ENCODE measurements at places on chromosomes 13 and 19. TPM values are rescaled to one million over a fixed set of nuclear protein-coding genes. Genes with fewer than 3 reads are reported as not detected.

DNA sequence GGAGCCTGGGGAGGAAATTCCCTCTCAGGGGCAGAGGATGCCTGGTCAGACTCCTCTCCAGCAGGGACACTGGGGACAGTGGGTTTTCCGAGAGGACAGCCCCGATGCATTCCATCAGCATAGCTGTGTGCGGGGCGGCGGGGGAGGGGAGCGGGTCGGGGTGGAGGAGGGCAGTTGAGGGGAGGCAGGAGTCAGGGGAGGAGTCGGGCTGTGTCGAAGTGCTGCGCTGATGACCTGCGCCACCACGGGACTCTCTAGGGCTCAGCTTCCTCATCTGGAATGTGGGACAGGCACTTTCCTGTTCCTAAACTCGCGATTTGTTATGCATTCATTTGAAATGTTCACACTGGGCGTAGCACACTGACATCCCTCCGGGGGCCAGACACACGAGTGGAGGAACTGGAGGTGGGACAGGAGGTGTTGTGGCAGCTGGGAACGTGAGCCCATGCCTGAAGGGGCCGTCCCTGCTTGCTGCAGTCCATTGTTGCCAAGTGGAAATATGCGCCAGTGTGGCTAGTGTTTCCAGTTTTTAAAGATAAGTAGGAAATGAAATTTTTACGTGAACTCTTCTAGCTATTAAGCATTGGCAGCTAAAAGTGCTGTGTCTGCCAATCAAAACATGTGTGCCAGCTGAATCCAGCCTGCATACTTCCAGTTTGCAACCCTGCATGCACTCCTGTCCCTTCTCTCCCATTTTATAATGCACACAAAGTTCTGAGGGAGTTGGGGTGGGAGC lies 43.3 kb downstream of the FLT1 start:
- DNase-seq: no peak

CRX gene
- 0.05 TPM for polyA plus RNA-seq

RAB20 gene
- 1.8 TPM for polyA plus RNA-seq

DNA sequence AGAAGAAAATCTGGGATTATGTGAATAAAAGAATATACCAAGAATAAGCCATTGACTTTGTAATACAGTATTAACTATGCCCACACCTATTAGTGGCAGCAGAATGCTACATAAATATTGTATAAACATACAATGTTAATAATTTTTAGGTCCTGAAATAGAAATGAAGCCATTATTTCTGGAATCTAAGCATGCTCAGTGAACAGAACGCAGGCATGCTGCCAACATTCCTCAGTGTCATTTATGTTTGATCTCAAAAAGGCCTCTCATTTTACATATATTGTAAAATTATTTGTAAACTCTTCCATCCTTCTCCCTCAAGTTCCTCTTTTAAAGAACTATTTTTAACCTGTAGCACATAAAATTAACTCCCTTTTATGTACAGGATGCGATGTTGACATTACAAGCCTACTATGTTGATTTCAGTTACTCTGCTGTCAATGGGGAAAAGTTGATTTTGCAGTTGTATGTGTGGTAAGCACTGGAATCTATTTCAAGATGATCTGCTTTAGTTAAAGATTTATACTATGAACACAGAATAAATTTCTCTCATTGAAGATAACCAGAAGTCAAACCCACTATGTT lies 118.8 kb downstream of the VWA8 start:
- no peak for DNase-seq

- DNase-seq: no peak
Observed at GRCh38 chr19:52494518-52494917, 33.0 kb upstream of the ZNF808 start.

DNA sequence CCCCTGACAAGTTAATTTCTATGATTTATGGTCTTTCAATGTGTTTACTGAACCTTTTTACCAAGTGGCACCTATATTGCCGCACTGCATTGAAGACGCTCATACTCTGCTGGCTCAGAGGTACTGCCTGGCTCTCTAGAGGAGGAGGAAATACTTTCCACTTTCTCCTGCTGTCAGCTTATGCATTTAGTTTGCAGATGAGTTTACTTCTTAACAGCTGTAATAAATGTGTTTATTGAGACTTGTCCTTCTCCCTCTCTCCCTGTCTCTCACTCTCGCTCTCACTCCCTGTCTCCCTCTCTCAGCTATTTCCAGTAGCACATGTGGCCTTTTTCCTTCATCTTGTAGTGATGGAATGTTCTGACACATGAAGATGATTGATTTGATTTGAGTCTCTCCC lies 60.3 kb upstream of the SPATA13 start:
- DNase-seq: no peak

GRCh38 chr13:42047561-42048341 lies 697 bp upstream of the DGKH start:
- no peak for DNase-seq

DNA sequence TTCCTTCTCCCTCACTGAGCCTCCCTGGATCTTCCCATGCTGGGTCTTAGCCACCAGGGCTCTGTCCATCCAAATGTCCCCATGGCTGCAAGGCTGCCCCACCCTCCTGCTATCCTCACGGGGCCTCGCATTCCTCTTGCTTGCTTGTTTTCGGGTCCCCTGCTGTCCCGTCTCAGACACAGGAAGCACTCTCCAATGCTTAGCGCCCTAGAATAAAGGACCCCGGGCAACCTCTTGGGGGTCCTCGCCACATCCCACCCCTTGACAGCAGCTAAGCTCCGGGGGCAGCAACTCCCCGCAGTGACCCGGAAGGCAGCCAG lies 23.7 kb downstream of the SH3GL1 start:
- no peak for DNase-seq

- no peak for DNase-seq
Observed at GRCh38 chr13:75356421-75356820, 125.5 kb downstream of the TBC1D4 start.

KLK5 gene
- not detected for polyA plus RNA-seq

KCNN4 gene
- polyA plus RNA-seq: 0.51 TPM

GRCh38 chr13:59746291-59746962 lies 417.3 kb downstream of the DIAPH3 start:
- DNase-seq: no peak

DNA sequence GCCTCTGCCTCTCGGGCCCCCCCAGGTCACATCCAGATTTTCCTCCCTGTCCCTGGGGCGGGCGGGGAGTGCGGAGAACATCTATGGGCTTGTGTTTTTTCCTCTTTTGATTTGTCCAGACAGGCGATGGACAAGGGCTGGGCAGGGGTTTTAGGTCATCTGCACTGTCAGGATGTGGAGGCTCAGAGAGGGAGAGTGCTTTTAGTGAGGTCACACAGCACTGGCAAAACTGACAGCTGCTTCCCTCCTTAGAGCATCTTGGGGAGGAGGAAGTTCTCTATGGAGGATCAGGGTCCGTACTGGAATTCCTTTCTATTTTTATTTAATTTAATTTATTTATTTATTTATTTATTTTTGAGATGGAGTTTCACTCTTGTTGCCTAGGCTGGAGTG lies 38.9 kb downstream of the NFIC start:
- DNase-seq: no peak

GIPC3 gene
- polyA plus RNA-seq: 1.4 TPM

GRCh38 chr13:57624565-57625435 lies 6.7 kb upstream of the PCDH17 start:
- no peak for DNase-seq

PSG3 gene
- polyA plus RNA-seq: not detected

CDC34 gene
- polyA plus RNA-seq: 69.0 TPM

GRCh38 chr19:38006361-38007045 lies 99.5 kb downstream of the SIPA1L3 start:
- DNase-seq: no peak

RNF225 gene
- polyA plus RNA-seq: not detected

FFAR1 gene
- polyA plus RNA-seq: not detected

DNA sequence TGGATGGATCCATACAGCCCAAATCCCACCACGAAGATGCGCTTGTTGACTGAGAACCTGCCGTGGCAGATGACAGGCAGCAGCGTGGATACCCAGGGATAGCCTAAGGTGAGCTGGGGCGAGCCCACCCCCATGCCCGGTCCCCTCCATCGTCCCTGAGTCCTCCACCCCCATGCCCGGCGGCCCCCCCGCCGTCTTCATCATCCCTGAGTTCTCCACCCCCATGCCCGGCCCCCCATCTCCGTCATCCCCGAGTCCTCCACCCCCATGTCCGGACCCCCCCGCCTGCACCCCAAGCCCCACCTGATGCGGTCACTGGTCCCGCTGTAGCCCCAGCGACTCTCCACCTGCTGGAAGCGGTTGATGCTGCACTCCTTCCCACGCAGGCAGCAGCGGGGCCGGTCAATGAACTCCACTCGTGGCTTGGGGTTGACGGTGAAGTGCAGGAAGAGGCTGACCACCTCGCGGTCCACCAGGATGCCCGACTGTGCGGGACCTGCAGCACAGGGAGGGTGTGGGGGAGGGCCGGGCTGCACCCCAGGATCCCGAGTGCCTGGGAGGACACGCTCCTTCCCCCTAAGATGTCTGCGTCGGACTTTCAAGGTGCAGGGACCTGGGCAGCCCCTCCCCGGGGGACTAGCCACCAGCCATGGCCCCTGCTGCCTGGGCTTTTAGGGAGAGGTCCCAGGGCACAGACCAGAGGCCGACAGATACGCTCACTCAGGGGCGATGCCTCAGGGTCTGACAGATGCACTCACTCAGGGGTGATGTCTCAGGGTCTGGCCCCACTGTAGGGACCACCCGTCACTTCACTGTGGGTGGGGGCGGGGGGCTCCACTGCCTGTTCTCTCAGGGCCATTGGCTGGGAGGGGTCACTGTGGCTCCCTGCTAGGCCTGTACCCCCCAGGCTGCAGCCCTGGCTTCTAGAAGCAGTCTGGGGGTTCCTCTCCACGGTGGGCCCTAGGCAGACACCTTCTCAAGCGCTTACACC lies 28.0 kb downstream of the BTBD2 start:
- DNase-seq: no peak

GRCh38 chr13:78409172-78409571 lies 194.2 kb downstream of the POU4F1 start:
- no peak for DNase-seq

DNA sequence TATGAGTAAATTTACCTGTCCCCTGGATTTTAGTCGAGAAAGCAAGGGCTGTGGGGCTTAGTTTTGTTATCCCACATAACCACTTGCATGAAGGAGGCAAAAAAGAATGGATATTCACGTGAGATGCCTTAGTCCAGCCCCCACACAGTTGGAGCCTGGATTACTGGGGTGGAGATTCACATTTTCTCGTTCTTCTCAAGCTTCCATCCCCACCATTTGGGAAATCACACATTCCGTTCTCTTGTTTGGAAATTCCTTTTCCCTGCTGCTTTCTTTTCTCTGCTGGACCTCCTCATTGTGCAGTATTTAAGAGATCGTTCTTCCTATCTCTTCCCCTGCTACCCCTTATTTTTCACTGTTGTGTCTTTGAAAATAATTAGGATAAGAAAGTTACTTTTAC lies 45.1 kb upstream of the FARP1 start:
- DNase-seq: no peak

- no peak for DNase-seq
Observed at GRCh38 chr19:5452594-5453565, 2.3 kb upstream of the ZNRF4 start.

GRCh38 chr13:65508745-65509144 lies 1721.4 kb downstream of the PCDH9 start:
- no peak for DNase-seq

FPR3 gene
- 0.16 TPM for polyA plus RNA-seq

- no peak for DNase-seq
Observed at GRCh38 chr13:20359335-20359734, 127.2 kb upstream of the GJB6 start.

GRCh38 chr13:76523740-76524340 lies 362.4 kb downstream of the KCTD12 start:
- no peak for DNase-seq

MEF2B gene
- polyA plus RNA-seq: 2.2 TPM

QPCTL gene
- 4.4 TPM for polyA plus RNA-seq

- DNase-seq: no peak
Observed at GRCh38 chr13:74567485-74567884, 433.3 kb upstream of the KLF12 start.

DNA sequence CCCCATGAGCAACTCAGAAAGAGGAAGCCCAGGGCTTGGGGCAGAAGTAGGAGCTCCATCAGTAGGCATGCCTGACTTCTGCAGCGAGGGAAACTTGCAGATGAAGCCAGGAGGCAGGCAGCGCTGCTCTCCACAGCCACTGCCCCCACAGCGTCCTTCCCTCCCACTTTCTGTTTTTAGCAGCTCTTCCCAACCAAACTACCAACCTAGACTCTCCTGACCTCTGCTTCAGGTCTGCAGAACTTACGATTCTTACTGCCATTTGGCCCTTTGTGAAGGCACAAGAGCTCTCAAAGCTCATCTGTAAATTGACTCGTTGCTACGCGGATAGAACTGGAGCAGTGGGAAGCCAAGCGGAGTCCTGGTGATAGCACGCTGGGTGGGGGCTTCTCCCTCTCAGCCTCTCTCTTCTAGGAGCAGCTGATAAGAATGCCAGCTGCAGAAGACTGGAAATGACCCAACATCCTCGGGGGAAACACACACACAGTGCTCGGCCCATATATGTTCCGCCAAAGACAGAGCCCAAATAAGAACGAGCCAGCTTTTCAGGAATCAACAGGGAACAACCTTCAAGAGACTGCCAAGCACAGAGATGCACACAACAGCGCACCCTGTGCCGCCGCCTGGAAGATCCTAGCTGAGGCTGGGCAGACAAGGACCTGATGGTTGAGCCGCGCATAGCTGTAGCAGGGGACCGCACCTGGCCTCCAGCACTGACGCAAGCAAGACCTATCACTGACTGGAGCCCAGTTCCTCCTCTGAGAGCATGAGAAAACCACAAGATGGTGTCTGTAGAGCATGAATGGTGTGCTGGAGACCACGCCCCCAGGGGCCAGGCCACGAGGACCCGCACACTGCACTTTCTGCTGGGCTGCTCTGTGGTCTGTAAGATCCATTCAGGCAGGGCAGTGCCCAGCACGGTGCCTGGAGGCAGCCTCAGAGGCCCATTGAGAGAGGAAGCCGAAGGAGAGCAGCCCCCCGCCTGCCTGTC lies 15.9 kb upstream of the SLC35E1 start:
- DNase-seq: no peak

GRCh38 chr19:10769533-10770491 lies 51.9 kb downstream of the DNM2 start:
- peak; percentile 31 for DNase-seq

DNA sequence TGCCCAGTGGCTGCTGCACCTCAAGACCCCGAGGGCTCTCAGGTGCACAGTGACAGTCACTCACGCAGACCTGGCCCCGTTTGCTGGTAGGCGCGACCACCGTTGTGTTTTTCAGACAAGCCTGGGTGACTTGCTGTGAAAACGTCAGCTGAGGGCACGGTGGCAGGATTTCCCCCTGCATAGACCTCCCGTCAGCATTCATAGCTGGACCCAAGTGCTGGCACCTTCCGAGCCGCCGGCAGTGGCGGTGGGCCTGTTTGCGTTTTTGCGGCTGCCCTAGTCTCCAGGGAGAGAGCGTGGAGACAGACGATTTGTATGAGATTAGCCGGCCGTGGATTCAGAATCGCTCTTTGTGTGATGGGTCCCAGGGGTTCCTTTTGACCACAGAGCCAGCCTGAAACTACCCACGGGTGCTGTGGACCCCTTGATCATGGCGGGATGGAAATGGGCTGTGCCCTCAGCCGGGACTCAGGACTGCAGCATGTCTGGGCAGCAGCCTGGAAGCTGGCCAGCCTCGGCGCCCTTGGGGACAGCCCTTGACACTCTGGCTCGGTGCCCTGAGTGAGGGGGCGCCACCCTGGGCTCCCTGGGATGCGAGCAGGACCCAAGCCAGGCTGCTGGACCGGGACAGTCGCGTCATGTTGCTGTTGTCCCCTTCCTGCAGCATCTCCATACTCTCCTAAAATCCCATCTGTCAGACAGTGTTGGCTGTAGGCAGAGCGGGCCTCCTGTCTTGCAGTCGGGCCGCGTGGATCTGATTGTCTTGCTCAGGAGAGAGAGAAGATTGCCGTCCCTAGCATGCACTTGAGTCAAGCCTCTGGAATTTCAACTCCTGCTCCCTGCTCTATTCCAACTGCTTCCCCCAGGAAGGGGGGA lies 8.6 kb downstream of the KDM4B start:
- DNase-seq: no peak

Data from forelimb muscle (tissue), 1 donor.